Smooth muscle cell of trachea (primary cell): ENCODE measurements at places on chromosomes 7 and 10. TPM values are rescaled to one million over a fixed set of nuclear protein-coding genes. Genes with fewer than 3 reads are reported as not detected.

RPA3 gene
- 11.4 and 79.6 TPM in 2 replicates for total RNA-seq

CHST3 gene
- total RNA-seq = 15.4 and 26.3 TPM in 2 replicates

CLCN1 gene
- total RNA-seq = not detected in 2 replicates

TPST1 gene
- total RNA-seq = 94.5 and 154 TPM in 2 replicates

FAM131B gene
- total RNA-seq = 3.9 and 13.2 TPM in 2 replicates

OR13A1 gene
- not detected in 2 replicates for total RNA-seq

LIPK gene
- not detected in 2 replicates for total RNA-seq

FXYD4 gene
- total RNA-seq = not detected in 2 replicates

PLXDC2 gene
- total RNA-seq = 1.7 and 2.8 TPM in 2 replicates

ZNF804B gene
- not detected in 2 replicates for total RNA-seq

DPCD gene
- 29.4 and 59.6 TPM in 2 replicates for total RNA-seq

ITPRID1 gene
- not detected in 2 replicates for total RNA-seq

COBL gene
- under 0.01 TPM in 1 of 2 replicates, not detected in the other for total RNA-seq

LRRN3 gene
- total RNA-seq = 1.8 and 3.2 TPM in 2 replicates

JMJD1C gene
- 42.0 and 91.2 TPM in 2 replicates for total RNA-seq

TUBGCP2 gene
- total RNA-seq = 58.9 and 79.1 TPM in 2 replicates

NMT2 gene
- total RNA-seq = 36.4 and 36.7 TPM in 2 replicates

VAX1 gene
- not detected in 2 replicates for total RNA-seq

PRSS37 gene
- total RNA-seq = not detected in 2 replicates

NKX6-2 gene
- total RNA-seq = not detected in 2 replicates

JAKMIP3 gene
- under 0.01 and 0.17 TPM in 2 replicates for total RNA-seq

TRIP6 gene
- 102 and 103 TPM in 2 replicates for total RNA-seq

MRLN gene
- not detected in 2 replicates for total RNA-seq

SPDYE5 gene
- not detected in 2 replicates for total RNA-seq

CCM2 gene
- 57.2 and 62.2 TPM in 2 replicates for total RNA-seq

NKX1-2 gene
- under 0.01 TPM in 1 of 2 replicates, not detected in the other for total RNA-seq

ACTR3C gene
- total RNA-seq = under 0.01 and 3.0 TPM in 2 replicates

HOXA11 gene
- total RNA-seq = under 0.01 TPM in 1 of 2 replicates, not detected in the other

PTER gene
- 11.7 and 12.5 TPM in 2 replicates for total RNA-seq

WAC gene
- 48.6 and 53.8 TPM in 2 replicates for total RNA-seq

ACADSB gene
- total RNA-seq = 8.1 and 14.0 TPM in 2 replicates

MLXIPL gene
- 0.66 TPM in 1 of 2 replicates, not detected in the other for total RNA-seq
